Pulmonary artery endothelial cell (primary cell): ENCODE measurements at places on chromosomes 4 and X. TPM values are rescaled to one million over a fixed set of nuclear protein-coding genes. Genes with fewer than 3 reads are reported as not detected.

KCTD8 gene
- under 0.01 and 0.28 TPM in 2 replicates for total RNA-seq

YY2 gene
- total RNA-seq: 1.1 and 1.6 TPM in 2 replicates

GPR78 gene
- not detected in 2 replicates for total RNA-seq

RAB9B gene
- total RNA-seq: 0.35 and 0.40 TPM in 2 replicates

- no peak for DNase-seq
Observed at GRCh38 chr4:181525634-181526033, 717.6 kb upstream of the TENM3 start.

RTL9 gene
- not detected in 2 replicates for total RNA-seq

DNA sequence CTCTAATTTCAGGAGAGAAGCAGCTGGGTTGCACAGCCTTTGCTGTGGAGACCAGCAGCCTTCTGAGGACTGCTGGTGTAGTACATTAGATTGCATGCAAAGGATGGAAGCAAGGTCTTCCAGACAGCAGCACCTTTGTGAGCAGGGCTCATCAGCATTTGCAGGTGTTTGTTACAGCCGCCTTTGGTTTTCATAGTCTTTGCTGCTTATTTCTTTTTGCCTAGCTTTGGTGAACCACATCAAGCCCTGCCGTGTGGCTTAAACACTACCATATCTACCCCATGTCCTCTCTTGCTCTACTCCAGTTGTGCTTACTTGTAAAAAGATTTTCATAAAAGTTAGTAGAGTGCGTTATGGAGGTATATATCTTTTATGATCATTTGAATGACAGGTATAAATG, 57.5 kb downstream of the MTM1 start:
- DNase-seq: no peak

- DNase-seq: peak; percentile 7
Observed at GRCh38 chr4:5165420-5166369, 114.4 kb downstream of the STK32B start.

IL2RG gene
- total RNA-seq: not detected in 2 replicates

GRCh38 chr4:154478547-154478946, 13.1 kb downstream of the DCHS2 start:
- no peak for DNase-seq

ZCCHC12 gene
- total RNA-seq: 0.07 TPM in 1 of 2 replicates, not detected in the other

NKX1-1 gene
- not detected in 2 replicates for total RNA-seq
